CD4-positive, alpha-beta T cell (primary cell): ENCODE measurements at places on chromosomes 12 and 14. TPM values are rescaled to one million over a fixed set of nuclear protein-coding genes. Genes with fewer than 3 reads are reported as not detected.

DNA sequence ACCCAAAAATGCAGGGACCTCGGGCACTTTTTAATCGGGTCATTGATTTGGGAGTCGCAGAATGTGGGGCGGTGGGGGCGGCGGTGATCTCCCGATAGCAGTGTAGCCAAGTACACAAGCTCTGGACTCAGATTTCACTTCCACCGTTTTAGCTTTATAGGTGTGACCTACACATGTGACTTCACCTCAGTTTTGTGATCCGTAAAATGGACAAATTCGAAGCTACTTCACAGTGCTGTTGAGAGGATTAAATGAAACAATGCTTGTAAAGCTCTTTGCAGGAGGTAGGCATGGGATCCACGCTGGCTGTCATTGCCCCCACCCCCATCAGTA lies 478 bp downstream of the RITA1 start:
- DNase-seq, result no peak

DNA sequence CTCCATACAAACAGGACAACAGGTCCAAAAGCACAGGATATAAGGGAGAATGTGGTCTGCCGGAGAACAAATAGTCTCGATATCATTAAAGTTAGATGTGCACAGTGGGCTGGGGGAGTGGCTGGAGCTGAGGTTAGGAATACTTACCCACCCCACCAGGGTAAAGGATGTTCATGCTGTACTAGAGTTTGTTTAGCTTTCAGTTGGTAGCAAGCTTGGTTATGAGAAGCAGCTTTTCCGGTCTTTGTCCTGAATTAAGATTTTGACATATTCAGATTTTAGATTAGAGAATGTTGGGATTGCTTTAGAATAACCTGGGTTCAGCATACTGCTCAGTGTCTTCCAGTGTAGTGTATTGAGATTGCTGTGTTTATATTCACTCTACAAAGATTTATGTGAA lies 16.7 kb downstream of the RASSF8 start:
- no peak for DNase-seq

Gene SLC4A8
- total RNA-seq, result 1.3 TPM

- no peak for DNase-seq
Observed at GRCh38 chr12:119679081-119679480, 11.1 kb downstream of the PRKAB1 start.

GRCh38 chr12:28223025-28223554 lies 32.8 kb downstream of the CCDC91 start:
- no peak for DNase-seq

Gene TSPAN19
- total RNA-seq, result not detected

- no peak for DNase-seq
Observed at GRCh38 chr12:59304077-59304721, 291.6 kb upstream of the SLC16A7 start.

Gene ETFBKMT
- total RNA-seq, result 0.92 TPM

GRCh38 chr12:15712823-15713660 lies 76.1 kb downstream of the EPS8 start:
- no peak for DNase-seq

Gene SERPINA9
- total RNA-seq, result not detected

DNA sequence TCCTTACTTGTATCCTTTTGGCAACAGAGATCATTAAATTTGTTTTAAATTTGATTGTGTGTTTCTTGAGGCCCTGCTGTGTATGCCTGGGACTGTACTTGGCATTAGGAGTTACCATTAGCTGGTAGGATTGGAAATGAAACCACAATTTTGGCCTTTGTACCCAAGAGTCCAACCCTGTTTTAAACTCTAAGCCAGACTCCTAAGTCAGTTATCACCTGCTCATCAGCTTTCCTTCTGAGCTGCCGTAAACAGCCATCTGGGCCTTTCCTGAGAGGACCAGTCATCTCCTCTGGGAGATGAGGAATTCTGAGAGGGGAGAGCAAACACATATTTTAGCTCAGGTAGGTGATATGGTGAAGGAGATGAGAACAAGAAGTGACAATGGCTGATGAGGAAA lies 74.3 kb upstream of the SRSF5 start:
- DNase-seq, result no peak

Gene KCNC2
- total RNA-seq, result not detected
